ENCODE measurements at places on chromosomes 12 and 14.

GRCh38 chr12:46770501-46771183 is 55.2 kb downstream of the SLC38A4 start:
- DNase-seq = no peak

DNA sequence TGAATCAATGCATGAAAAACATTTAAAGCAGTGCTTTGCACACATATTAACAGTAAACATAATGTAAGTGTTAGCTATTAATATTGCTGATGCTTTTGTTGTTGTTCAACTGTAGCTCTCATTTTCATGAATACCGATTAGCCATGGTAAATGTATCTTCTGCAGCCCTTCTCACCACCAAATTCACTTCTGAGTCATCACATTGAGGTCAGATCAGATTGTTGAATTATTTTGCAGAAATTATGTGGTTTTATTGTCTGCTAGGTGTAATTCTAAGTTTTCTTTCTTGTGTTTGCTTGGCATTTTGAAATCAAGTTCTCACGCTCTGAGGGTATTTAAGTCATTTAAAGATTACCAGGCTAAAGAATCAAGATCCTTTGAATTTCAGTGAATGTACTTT is 74.6 kb downstream of the AKAP6 start:
- DNase-seq = no peak

DNA sequence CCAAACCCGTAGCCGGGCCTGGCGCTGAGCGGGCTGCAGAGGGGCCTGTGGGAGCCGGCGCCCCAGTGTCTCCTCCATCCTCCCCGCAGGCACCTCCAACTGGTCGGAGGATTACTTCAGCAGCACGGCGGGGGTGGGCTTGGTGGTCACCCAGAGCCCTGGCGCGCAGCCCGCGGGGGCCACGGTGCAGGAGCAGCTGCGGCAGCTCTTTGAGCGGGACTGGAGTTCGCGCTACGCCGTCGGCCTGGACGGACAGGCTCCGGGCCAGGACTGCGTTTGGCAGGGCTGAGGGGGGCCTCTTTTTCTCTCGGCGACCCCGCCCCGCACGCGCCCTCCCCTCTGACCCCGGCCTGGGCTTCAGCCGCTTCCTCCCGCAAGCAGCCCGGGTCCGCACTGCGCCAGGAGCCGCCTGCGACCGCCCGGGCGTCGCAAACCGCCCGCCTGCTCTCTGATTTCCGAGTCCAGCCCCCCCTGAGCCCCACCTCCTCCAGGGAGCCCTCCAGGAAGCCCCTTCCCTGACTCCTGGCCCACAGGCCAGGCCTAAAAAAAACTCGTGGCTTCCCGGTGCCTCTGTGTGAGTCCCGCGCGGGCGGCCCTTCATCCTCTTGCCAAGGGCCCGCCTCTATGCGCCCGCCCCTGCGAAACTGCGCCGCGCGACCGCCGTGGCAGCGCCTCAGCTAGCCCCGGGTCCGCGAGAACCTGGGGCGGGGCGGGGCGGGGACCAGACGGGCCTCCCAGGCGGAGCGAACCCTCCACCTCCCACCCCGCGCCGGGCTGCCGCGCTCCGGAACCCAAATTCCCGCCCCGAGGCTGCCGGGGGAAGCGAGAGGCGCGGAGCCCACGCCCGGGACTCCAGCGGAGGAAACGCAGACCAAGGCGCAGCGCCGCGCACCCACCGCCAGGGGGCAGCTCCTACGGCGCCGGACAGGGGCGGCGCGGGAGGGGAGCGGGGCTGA is 8.3 kb downstream of the PLD4 start:
- peak; percentile 66 for DNase-seq

DNA sequence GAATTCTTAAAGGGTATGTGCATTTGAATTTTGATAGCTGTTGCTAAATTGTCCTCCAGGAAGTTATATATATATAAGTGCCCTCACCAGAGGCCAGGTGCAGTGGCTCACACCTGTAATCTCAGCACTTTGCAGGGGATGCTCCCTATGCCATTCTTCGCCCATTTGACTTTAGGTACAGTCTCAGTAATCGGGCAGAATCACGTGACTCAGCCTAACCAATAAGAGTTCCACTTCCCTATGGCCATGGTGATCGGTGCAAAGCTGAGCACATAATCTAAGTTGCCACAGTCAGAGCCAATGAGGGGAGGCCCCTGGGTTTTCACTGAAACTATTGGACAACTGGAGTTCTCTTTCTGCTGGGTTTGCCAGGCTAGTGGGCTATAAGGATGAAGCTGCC is 274.6 kb upstream of the TBX3 start:
- DNase-seq = no peak

- no peak for DNase-seq
These were observed 27.7 kb downstream of the JKAMP start for GRCh38 chr14:59511916-59512575.

DNA sequence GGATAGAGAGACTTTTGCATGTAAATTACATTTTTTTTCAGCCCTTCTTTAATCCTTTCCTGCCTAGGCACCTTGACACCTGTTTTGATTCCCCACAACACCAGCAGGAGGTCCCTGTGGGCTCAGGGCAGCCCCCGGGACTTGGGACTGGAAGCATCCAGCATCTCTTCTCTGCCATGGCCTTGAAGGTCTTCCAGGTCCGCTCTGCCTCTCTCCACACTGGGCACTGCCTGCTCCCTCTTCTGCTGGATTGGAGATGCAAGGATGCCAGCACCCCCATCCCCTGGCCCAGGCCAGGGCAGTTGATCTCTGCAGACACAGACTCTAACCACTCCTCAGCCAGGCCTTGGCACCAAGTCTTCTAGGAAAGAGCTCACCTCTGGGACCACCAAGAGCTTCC is 134.5 kb upstream of the C14orf180 start:
- no peak for DNase-seq

DNA sequence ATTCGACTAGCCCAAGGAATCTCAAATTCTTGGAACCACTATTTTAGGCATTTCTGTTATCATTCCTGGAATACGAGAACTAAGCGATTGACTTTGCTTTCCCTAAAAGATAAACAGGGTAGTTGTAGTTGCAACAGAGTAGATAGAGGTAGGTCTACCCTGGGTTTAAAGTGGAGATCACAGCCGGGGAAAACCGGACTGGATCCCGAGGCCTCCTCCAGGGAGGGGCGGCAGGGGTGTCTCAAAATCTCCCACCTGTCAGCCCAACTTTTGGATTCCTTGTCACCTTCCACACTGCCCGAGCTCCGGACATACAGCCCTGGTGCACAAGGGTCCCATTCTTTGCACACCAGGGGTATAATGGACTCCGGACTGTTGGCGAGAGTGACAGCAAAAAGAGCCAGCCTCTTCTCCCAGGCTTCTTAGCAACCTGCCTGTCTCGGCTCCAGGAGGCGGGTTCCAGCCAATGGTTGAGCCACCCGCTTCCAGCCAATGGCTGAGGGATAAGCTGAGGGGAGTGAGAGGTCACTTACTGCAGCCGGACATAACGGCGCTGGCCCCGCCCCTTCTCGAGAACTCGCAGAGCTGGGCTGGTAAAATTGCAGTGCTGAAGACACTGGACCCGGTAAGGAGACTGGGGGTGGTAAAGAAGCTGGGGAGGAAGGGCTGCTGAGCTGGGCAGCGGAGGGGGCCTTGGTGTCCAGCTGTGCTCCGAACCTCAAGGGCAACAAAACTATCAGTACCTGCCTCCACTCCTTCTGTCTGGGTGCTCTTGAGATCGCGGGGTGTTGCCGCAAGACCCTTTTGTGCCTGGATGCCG is at the start of gene SUOX:
Gene SUOX (plus strand): TSS at position 562 of the 820 bp plus-strand sequence. CDS start 4,946 bp downstream, outside the sequence.
- peak; percentile 97 for DNase-seq

GRCh38 chr12:49543914-49544815 is 5.3 kb downstream of the KCNH3 start:
- DNase-seq = no peak

GRCh38 chr14:101467181-101467926 is 93.9 kb upstream of the DIO3 start:
- no peak for DNase-seq

GRCh38 chr12:66663611-66664010 is 15.3 kb downstream of the GRIP1 start:
- no peak for DNase-seq
